ENCODE measurements at places on chromosomes 1 and 21.
A peak's percentile ranks its signal among the peaks of the same experiment; 100 is the strongest.

- no peak for DNase-seq
Observed at GRCh38 chr1:50027794-50028193, 4.0 kb upstream of the AGBL4 start.

DNA sequence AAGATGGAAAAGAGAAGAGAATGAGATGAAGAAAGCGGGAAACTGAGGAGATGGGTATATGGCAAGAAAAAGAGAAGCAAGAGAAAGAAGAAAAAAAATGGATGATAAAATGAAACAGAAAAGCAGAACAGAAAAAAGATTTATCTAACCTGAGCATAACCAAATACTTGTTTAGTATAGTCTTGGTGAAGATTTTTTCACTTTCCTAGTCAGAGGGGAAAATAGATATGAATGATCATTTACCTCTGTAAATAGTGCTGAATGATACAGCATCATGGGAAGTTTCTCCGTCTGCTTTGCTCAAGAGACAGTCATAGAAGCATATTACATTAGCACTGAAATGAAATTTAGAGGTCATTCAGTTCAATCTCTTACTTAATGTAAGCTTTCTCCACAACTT lies 36.1 kb upstream of the PLPPR4 start:
- DNase-seq = no peak

DNA sequence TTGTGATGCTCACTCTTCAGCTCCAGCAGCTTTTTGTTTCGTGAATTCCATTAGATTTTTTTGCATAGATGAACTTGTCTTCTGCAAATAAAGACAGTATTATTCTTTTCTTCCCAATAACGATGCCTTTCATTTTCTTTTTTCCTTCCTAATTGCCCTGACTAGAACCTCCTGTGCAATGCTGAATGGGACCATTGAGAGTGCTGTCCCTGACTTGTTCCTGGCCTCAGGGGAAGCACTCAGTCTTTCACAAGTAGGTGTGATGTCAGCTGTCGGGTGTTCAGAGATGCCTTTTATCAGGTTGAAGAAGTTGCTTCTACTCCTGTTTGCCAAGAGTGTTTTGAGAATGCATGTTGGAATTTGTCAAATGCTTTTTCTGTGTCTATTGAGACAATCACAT lies 64.3 kb upstream of the ADARB1 start:
- DNase-seq = no peak

DNA sequence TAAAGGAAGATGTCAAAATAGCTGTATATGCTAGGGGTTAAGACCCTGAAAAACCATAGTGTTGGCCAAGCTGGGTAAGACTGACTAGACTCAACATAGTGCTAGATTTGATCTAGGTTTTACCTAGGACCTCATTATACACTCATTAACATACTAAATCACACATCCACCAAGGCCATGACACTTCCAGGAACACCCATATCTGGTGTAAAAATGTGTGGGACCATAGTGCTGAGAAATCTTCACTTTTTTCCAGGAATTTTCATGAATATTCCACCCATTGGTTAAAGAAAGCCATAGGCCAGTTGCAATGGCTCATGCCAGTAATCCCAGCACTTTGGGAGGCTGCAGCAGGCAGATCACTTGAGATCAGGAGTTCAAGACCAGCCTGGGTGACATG lies 34.0 kb upstream of the ACADM start:
- no peak for DNase-seq

DNA sequence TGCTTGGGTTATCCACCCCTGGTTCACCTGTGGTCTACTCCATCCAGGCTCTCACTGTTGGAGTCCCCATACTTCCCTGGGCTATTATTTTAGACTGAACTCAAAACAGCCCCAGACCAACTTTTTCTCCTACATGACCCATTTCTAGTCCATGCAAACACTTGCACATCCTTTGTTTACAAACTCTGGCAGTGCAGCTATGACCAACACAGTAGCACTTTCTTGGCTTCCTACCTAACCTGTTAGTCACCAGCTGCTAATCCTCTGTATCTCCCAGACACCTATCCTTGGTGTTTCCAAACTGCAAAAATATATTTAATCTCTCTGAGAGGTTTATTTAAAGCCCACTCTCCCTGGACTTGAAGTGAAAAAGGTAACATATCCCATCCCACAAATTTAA lies 90.8 kb downstream of the DDAH1 start:
- DNase-seq = no peak

DNA sequence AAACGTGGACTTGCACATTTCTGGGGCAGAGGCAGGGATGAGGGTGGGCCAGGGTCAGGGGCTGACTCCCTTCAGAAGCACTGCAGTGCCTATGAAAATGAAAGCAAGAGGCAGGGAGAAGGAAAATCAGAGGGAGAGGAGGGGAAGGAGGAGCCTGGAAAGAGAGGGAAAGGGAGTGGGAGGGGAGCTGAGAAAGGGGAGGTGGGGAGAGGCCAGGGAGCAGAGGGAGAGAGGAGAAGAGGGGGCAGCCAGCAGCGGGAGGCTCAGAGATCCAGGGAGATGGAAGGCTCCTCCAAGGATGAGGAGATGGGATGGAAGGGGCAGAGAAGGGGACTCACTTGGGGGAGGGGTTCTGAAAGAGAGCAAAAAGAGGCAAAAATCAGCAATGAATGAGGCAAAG lies 96.3 kb upstream of the KLHDC7A start:
- DNase-seq = no peak

GRCh38 chr1:37177230-37177864 lies 143.0 kb upstream of the GRIK3 start:
- DNase-seq = no peak

GRCh38 chr1:234665975-234666605 lies 56.1 kb upstream of the IRF2BP2 start:
- DNase-seq = no peak

DNA sequence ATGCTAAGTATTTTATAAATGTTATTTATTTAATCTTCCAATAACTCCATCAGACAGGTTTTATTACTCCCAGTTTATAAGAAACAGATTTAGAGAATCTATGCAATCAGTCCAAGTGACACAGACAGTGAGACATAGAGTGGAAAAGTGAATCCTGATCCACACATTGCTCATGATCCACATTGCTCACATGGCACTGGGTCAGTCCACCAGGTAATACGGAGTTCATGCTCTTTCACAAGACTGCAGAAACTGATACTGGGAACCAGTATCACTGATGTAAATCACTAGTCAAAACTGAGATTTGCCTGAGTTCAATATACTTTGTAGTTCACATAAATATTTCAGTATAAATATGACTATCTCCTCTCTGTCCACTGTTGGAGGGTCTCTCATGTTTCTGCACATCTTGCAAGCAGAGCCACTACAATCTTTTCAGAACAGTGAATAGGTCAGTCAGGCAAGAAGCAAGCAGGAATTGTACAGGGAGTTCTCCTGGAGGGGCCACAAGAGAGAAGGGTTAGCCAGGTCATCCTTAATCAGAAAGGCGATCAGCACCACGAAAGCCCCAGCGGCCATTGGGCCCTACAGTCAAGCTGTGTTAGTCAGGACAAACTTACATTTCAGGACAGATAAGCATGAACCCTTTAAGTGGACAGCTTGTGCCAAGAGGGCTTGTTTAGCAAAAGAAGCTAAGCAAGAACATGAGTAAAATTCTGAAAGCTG lies 275.4 kb upstream of the NR5A2 start:
- no peak for DNase-seq

GRCh38 chr1:115246526-115246925 lies 91.5 kb downstream of the NGF start:
- DNase-seq = no peak

- DNase-seq = no peak
Observed at GRCh38 chr21:20207335-20207734, 790.9 kb upstream of the NCAM2 start.

- DNase-seq = no peak
Observed at GRCh38 chr1:156666862-156667609, 10.2 kb downstream of the NES start.

DNA sequence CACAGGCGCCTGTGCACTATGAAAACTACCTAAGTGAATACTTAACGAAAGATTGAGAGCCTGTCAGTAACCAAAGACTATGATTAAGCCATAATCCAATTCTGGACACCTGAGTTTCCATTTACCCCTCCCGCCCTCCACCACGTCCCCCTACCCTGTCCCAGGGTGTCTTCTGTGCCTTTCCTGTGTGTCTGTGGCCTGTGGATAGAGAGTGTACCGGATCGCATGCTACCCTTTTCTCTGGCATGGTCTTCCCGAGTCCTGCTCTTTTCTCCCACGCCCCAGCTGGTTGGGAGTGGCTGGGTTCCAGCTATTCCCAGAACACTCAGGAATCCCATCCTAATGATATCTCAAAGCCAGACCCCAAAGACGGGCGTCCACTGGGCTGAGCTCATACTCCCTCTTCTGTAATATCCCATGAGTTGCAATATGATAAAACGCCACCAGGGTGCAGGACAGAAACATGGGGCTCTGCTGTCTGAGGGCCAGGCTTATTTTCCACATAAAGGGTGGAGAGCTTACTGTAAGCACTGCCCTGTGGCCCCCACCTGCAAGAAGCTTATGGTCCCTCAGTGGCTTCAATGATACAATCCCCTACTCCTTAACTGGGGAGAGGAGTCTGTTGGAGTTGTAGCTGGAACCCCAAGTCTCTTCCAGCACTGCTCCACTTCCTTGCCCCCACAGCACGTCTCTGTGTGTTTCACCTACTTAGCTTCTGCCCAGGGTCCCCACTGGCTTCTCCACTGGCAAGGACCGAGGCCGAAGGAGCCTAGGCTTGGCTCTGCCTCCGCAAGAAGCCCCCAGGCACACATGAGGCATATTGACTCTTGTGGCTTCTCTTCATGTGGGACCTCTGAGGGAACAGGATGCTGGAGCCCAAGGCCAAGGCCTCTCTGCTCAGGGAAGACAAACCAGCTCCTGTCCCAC lies 17.6 kb upstream of the ALX3 start:
- DNase-seq = peak; percentile 14

DNA sequence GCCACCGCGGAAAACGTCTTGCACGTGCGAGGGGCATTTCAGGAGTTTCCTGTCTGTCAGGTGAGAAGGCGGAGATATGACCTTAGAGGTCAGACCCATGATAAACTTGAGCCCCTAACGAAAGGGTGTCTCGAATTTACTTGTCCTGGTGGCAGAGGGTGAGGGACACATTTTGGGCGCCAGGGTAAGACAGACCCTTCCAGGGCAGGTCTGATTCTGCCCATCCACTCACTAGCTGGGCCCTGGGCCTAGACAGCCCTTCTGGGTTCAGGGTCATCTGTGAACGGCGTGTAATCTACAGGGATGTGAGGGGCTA lies 395 bp upstream of the CSRP1 start:
- DNase-seq = no peak

Measured in stimulated activated CD8-positive, alpha-beta memory T cell treated with anti-CD3 and anti-CD28 coated beads, Interleukin-15, amount 100 ng/mL, for 4 hours (primary cell).